ENCODE measurements at places on chromosomes 11 and 22.

- DNase-seq: no peak
These were observed 3.4 kb upstream of the UCP3 start for GRCh38 chr11:74012074-74012809.

DNA sequence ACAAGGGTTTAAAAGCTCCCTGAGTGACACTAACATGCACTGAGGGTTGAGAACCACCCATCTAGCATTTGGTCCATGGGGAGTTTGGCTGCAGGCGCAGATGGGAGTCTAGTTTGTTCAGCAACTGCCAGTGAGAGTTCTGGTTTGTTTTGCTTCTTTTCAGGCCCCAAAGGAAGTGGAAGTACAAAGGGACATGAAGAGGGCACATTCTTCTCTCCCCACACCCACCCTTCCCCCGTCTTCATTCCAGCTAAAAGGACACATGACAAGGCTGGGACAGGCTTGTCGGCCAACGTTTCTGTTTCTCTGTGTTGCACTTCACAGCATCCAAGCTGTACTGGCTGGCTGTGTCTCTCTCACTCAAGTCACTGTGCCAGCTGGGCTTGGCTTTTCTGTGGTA, 8.2 kb upstream of the ENDOD1 start:
- no peak for DNase-seq

- no peak for DNase-seq
These were observed 1336.4 kb downstream of the TBC1D22A start for GRCh38 chr22:48098921-48099245.

GRCh38 chr22:44359496-44360110, 46.9 kb upstream of the SHISAL1 start:
- no peak for DNase-seq

GRCh38 chr11:121412000-121412587, 40.0 kb upstream of the SORL1 start:
- DNase-seq: no peak

- DNase-seq: peak; percentile 73
These were observed 61.5 kb upstream of the PITPNB start for GRCh38 chr22:27980424-27981148.

DNA sequence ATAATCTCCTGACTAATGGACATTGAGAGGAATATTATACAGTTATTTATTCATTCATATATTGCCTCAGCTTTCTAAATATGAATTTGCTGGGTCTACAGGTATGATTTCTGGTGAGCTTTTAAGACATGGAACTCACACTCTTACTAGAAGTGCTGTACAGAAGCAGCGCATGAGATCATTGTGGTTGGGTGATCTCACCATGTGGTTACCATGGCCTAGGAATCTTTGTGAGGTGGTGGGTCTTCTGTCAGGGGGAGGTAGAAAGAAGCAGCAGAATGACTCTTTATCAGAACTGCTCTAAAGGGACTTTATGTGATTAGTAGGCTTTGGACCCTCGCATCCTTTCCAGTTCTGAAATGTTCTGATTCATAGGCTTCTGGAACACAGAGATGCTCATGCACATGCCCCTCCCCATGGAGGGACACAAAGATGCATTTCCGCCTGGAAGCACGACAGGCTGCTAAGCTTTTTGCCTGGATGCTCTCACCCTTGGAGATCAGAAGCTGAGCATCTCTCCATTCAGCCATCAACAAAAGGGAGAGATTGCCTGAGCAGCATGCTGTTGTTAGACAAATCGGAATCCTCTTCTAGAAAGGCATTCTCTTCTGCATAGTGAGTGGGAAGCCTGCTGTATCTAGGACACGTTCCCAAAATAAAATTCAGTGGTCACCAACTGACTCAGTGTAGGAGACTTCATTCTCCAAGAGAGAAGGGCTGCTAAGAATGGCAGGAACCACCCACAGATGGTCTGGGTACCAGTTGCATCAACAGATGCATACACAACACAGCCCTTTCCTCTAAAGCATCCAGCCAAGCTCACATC, 51.3 kb downstream of the KIRREL3 start:
- DNase-seq: no peak

DNA sequence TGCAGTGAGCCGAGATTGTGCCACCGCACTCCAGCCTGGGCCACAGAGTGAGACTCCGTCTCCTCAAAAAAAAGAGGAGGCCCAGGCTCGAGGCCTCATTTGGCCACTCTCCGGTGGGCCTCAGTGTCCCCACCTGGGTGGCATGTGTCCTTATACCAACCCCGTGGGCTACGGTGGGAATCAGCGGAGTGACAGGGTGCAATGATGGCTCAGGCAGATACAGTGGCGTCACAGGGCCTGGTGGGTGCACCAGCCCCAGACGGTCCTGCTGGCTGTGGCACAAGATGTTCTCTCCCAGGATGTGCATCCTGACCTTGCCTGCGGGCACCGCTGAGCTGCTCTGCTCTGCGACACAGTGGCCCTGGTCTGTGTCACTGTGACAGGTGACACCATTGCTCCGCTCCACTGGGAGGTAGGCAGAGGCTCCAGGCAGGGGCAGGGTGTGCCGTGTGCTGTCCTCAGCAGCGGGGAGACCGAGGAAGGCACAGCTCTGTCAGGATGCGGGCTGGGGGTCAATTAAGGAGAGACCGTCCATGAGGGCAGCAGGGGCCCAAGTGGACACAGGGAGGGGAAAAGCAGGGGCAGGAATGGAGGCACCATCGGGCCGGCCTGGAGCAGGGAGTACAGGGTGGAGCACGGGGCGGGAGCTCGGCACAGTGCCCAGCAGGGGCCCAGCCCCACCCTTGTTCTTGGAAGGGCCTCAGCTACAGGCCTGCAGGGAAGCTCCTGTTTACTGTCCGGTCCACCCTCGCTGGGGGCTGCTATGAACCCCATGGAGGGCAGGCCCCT, 21.7 kb upstream of the TH start:
- no peak for DNase-seq

DNA sequence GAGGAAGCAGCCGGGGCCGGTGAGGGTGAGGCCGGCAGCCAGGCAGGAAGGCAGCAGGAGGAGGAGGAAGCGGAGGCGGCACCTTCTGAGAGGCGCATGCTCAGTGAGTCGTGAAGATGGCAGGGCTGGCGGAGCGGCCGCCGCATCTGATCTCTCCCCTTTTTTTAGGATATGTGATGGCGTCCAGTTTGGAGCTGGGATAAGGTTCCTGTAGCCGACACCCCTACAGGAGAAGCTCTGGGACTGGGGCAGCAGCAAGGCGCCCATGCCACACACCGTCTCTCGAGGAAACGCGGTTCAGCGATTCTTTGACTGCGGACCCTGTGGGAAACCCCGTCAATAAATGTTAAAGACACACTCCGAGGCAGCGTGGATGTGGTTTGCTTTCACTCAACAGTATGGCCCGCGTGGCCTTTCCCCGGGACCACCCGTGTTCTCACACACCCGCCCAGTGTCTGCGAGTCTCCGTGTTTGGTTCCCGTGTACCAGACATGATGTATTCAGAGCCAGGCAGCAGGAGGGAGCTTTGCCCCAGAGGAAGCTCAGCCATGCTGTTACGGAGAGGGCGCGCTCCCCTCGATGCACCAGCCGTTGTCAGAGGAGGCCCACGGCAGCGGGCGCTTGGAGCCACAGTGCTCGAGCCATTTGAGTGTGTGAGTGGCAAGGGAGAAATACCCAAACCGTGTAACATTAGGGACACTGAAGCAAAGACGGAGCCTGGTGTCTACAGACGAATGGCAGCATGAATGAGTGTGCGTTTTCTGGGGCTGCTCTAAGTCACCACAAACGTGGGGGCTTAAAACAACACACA, 27.7 kb upstream of the PARVB start:
- no peak for DNase-seq

DNA sequence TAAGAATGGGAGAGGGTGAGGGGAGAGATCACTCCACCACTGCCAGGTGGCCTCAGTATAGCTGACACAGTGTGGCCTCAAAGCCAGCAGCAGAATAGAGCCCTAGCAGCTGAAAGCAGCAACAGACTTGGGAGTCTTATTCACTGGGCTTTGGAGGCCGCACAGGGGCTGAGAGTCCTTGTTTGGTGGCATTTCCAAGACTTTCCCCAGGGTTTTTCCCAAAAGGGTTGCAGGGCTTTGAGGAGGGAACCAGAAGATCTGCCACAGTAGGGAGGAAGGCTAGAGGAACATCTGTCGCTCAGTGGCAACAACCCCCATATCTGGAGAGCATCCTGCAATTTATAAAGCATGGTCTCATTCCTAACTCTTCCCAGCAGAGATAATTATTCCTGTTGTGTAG, 35.0 kb upstream of the RCN1 start:
- DNase-seq: no peak

GRCh38 chr11:132402071-132402684, 1031.8 kb downstream of the NTM start:
- peak; percentile 71 for DNase-seq

GRCh38 chr22:38110008-38110862, at the start of gene BAIAP2L2:
TSS of gene BAIAP2L2 (minus strand) at chr22:38110684. CDS start at chr22:38110525, 159 bp downstream.
- no peak for DNase-seq

DNA sequence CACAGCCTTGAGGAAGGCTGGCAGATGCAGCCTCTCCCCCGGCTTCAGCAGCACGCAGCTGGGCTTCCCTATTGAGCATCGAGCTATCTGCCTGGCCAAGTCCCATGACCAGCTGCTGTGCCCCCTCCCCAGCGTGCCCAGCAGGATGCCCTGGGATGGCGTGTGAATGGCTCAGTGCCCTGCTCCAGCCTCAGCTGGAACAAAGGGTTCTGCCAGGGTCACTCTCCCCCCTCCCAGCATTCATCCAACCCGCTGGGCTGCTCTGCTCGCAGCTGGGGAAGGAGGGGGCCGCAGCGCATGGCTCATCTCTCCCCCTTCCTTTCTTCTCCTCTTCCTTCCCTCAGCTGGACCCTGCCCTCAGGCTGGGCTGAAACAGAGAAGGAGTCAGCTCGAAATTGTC, 14.5 kb downstream of the LRP4 start:
- no peak for DNase-seq

GRCh38 chr11:84522331-84522730, 1104.8 kb downstream of the DLG2 start:
- DNase-seq: no peak

DNA sequence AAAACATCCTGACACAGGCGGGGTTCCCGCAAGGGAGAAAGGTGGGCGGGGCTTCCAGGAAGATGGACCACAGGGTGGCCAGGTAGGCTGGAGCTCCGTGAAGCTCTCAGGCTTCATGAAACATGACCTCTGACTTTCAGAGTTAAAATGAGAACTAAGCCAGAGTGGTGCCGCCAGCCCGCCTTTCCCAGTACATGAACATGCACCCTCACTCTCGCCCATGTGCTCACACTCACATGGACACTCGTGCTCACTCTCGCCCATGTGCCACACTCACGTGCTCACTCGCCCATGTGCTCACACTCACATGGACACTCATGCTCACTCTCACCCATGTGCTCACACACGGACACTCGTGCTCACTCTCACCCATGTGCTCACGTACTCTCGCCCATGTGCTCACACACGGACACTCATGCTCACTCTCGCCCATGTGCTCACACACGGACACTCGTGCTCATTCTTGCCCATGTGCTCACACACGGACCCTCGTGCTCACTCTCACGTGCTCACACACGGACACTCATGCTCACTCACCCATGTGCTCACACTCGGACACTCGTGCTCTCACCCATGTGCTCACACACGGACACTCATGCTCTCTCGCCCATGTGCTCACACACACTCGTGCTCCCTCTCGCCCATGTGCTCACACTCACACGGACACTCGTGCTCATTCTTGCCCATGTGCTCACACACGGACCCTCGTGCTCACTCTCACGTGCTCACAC, 10.0 kb downstream of the RNH1 start:
- no peak for DNase-seq

DNA sequence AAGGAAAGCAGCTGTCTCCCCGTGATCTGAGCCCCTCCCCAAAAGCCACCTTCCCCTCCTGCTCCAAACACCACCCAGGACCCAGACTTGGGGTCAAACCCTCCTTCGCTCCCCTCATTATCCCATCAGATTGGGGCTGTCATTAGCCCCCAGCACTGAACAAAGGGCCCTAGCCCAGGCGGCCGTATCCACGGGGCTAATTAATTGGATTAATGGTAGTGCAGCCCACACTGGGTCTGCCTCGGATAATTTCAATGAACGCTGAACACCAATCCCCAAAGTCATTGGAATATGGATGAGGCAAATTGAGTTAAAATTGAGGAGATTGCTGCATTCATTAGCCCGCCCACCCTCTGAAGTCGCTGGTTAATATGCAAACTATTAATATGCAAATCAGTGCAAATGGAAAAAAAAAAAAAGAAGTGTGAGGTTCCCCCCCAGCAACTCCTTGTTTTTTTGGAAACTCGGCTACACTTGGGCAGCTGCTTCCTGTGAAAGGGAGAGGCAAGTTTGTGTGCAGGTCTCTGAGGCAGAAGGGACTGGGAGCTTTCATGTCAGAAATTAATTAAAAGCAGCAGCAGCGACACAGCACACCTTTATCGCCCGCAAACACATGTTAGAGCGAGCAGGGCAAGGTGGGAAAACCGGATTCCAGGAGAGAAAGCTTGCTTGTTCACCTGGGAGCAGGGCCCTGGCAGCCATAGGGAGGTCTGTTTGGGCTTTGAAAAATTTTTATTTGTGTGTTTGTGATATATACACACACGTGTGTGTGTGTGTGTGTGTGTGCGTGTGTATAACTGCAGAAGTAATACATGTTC, 517.8 kb downstream of the MIAT start:
- no peak for DNase-seq

DNA sequence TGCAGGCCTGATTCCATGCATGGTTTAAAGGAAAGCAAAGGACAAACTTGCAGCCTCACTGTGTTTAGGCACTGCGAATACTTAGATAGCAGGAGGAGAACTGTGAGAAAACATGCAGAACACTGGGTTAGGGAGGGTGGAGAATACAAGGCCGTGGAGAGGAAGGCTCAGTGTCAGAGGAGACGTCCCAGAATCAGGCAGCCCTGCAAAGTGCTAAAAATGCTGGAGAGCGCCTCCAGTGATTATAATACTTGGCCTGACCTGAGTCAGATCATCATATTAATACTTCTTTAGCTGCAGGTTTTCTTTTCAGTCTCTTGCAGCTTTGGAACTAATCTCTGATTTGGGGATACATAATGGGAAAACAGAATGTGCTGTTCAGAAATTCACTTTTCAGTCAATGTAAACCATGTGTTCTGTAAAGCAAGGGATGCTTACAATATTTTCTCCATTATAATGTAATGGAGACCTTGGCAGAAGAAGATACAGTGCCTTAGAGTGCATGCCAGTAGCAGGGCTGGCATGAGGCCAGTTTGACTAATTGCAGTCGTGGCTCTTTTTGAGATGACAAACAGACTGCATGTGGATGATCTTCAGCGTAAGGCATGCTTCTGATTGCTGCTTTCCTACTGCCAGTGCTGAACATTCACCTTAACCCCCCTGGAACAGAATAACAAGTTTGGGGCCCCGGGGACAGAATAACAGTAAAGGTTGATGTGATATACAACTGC, 16.8 kb downstream of the EXT2 start:
- DNase-seq: no peak

- peak; percentile 79 for DNase-seq
These were observed 101.9 kb downstream of the WT1 start for GRCh38 chr11:32333320-32333991.

DNA sequence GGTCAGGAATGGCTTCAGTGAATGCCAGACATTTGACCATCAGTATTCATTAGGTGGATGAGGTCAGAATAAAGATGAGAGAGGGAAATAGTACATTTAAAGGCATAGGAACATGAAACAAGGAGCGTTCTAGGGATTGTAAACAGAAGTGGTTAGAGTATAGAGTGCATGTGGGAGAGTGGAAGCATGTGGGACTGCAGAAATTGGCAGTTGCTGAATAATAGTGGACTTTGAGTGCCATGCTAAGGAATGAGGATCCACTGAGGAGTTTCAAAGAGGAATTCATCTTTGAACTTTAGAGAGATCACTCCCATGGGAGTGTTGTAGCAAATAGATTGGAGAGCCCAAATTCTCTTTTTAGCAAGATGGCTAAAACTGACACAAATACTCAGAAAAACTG, 7.9 kb downstream of the RNF169 start:
- no peak for DNase-seq

- DNase-seq: peak; percentile 92
These were observed 17.3 kb upstream of the PRR5 start for GRCh38 chr22:44684506-44685383.

Data from WTC11 (cell line).